Activated T-cell treated with anti-CD3 and anti-CD28 coated beads, Interleukin-2, amount 50 U/mL, for 4 hours (primary cell): ENCODE measurements at places on chromosomes 1 and 21. TPM values are rescaled to one million over a fixed set of nuclear protein-coding genes. Genes with fewer than 3 reads are reported as not detected.

DNA sequence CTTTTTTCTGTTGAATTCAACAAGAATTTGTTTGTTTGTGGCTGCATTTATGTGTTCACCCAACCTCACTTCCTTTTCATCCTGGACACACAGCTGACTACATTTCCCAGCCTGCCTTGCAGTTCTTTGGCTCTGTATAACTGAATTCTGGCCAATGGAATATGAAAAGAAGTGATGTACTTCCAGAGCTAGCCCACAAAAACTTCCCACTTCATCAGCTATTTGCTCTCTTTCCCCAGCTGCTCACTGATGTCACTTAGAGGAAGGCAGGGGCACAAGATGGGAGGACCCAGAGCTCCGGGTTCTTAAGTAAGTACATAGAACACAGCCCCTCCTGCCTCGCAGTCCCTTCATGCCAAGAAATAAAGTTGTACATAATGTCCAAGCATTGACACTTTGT, 235.0 kb upstream of the FGGY start:
- no peak for DNase-seq

DNA sequence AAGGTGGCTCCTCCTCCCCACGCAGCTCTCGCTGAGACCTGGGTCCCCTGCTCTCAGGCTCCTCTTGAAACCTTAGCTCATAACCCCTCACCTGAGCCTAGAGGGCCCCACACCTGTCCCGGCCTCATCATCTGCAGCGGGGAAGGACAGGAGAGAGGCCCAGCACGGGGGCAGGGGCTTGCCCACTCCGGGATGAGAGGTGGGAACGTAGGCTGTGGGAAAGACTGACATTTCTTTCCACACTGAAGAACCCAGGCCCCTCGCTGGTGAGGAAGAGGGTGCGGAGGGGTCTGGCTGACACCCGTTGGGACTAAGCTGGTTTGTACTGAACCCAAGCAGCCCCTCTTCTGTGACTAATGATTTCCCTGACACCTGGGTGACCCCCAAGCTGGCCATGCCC, 14.0 kb upstream of the NES start:
- no peak for DNase-seq

- DNase-seq: peak; percentile 51
These were observed at the start of gene RCSD1 for GRCh38 chr1:167629681-167630567. Gene RCSD1 (plus strand): TSS chr1:167630232. CDS start chr1:167630424, 192 bp downstream.

GRCh38 chr21:35779167-35779566, 281.2 kb downstream of the SETD4 start:
- DNase-seq: no peak

GRCh38 chr1:150165622-150166612, 16.2 kb downstream of the PLEKHO1 start:
- peak; percentile 47 for DNase-seq

DNA sequence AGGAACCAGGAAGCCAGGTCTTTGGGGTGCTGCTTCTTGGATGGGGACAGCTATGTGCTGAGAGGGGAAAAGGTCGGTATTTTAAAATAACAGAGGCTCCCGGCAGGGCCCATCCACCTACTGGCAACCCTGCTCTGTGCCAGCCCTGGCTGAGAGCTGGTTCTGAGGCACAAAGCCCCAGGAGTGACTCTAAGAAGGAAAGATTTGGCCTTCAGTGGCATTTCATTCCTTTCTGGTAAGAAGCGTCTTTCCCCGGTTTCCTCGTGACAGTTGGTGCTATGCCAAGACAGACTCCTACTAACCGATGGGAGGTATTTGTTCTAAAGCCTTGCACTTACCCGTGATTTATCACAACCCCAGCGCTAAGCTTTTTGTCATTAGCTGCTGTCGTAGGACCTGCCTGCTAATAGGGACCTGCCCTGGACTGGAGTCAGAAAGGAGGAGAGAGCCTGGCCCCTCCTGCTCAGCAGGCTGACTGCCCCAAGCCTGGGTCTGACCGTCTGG, 123.1 kb upstream of the ADAR start:
- no peak for DNase-seq

DNA sequence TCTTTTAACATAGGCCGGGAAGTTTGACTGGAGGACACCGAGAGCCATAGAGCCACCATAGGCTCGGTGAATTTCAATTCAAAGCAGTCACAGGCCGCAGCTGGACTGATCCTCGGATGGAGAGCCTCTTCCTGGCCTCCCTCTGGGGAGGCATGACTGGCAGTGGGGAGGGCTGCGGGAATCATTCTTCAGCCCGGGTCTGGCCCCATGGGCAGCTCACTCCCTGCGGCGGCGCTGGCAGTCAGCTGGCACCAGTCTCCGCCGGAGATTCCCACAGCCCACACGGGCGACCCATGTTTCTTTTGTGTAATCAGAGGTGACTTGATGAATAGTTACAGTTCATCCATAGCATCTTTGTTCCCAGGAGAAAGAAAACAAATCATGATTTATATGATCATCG, 10.6 kb downstream of the ESPN start:
- no peak for DNase-seq

The GNAT2 gene
- total RNA-seq: 0.19 TPM

The ATF6 gene
- 26.2 TPM for total RNA-seq
